ENCODE measurements at places on chromosomes 2 and 18. TPM values are rescaled to one million over a fixed set of nuclear protein-coding genes. Genes with fewer than 3 reads are reported as not detected.

CCDC121 gene
- total RNA-seq, result 0.78 TPM

CHRND gene
- not detected for total RNA-seq

INPP1 gene
- total RNA-seq, result 11.9 TPM

ASXL3 gene
- not detected for total RNA-seq

MYO7B gene
- total RNA-seq, result 0.18 TPM

SAP130 gene
- total RNA-seq, result 37.5 TPM

VSNL1 gene
- not detected for total RNA-seq

PRKAG3 gene
- not detected for total RNA-seq

RASGRP3 gene
- total RNA-seq, result 8.4 TPM

FOXI3 gene
- not detected for total RNA-seq

STEAP3 gene
- total RNA-seq, result not detected

CD226 gene
- 102 TPM for total RNA-seq

GAL3ST2 gene
- 0.23 TPM for total RNA-seq

C1GALT1C1L gene
- total RNA-seq, result not detected

TNS1 gene
- 3.2 TPM for total RNA-seq

NYAP2 gene
- not detected for total RNA-seq

DSC1 gene
- not detected for total RNA-seq

GALR1 gene
- not detected for total RNA-seq

SNTG2 gene
- not detected for total RNA-seq

MATN3 gene
- total RNA-seq, result not detected

TMEM182 gene
- 2.2 TPM for total RNA-seq

CNDP1 gene
- total RNA-seq, result not detected

SLC9A4 gene
- total RNA-seq, result 0.10 TPM

UGT1A7 gene
- total RNA-seq, result not detected

EIF2AK3 gene
- total RNA-seq, result 29.2 TPM

ANKRD36C gene
- 67.5 TPM for total RNA-seq

IFIH1 gene
- total RNA-seq, result 66.9 TPM

APCDD1 gene
- not detected for total RNA-seq

PLB1 gene
- 1.2 TPM for total RNA-seq

ZAP70 gene
- 283 TPM for total RNA-seq

FBXO48 gene
- total RNA-seq, result 5.4 TPM

PROKR1 gene
- not detected for total RNA-seq

CDKL4 gene
- not detected for total RNA-seq

MAPRE3 gene
- 2.7 TPM for total RNA-seq

MYOM1 gene
- 1.7 TPM for total RNA-seq

MZT2B gene
- total RNA-seq, result 422 TPM

PARD6G gene
- 0.33 TPM for total RNA-seq

EGR4 gene
- total RNA-seq, result not detected

NAT8 gene
- total RNA-seq, result not detected

SULT1C2 gene
- not detected for total RNA-seq

CNRIP1 gene
- total RNA-seq, result not detected

TNFRSF11A gene
- total RNA-seq, result 30.0 TPM

RAD51AP2 gene
- total RNA-seq, result not detected

Data from activated CD4-positive, alpha-beta memory T cell treated with anti-CD3 and anti-CD28 coated beads, Interleukin-2, amount 10 ng/mL, durations not matched to agents 7 days and 5 days (primary cell).